ENCODE measurements at places on chromosomes 4 and X.
A peak's percentile ranks its signal among the peaks of the same experiment; 100 is the strongest.

GRCh38 chr4:4610672-4611071, 68.8 kb upstream of the STX18 start:
- no peak for DNase-seq

DNA sequence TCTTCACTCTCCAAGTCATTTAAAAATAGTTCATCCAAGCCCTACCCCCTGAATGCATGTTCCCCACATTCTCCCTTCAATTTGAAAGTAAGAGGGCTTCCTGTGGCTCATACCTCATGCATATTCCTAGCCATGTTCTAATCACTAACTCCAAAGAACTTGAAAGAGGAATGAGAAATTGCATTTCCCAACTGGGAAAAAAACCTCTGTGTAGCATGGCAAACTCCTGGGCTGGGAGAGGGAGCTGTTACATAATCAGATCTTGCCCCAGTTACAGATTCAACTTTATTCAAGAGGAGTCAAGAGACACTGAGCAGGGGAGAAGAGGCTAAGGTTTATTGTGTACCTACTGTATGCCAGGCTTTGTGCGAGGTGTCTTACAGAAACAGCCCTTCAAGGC, 90.2 kb downstream of the SLC2A9 start:
- no peak for DNase-seq

DNA sequence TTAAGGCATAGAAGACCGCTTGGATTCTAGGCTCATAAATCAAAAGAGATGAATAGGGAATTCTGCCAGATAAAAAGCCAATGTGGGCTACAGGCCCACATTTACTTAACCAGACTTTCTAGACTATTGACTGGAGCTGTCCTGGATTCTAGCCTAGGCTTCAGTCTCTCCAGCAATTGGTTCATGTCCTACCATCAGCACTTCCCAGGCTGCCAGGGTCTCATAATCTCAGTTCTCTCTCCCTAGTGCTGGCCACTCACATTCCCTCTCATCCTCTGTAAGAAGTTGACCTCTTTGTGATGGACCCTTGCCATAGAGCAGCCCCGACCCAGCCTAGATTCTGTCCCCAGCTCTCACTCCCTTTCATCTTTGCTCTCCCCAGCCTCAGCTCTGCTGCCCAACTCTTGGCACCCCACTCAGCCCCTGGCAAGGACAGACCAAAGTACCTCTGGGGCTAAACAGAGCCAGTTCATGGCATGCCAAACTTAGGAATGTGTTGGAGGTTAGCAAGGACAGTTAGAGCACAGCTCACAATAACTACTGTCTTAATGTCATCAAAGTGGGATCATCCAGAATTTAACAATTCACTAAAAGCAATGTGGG, 396.2 kb downstream of the INPP4B start:
- DNase-seq, result no peak

DNA sequence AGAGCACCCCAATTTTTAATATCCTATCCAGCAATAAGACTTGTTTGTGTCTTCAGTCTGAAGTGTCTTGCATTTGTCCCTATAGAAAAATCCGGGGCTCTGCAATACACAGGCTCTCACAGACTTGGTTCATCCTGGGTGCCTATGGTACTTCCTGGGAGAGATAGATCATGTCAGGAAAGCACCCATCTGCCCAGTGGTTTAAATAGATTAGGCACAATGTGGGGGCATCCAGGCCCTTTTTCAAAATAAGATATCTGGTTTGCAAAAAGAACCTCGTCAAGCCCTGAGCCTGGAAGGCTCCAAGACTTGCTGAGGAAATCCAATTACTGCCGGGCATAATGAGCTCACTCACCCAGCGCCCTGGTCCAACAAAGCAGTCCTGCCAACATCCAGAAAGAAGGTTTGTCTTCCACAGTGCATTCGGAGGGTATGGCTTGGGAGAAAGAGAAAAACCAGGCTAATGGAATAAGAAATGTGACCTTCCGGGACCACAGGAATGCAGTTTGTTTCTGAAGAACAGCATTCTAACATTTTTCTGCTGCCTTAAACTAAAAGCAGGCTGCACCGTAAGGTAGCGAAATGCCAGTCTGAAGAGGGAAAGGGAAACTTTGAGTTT, 11.6 kb downstream of the JAKMIP1 start:
- DNase-seq, result no peak

GRCh38 chr4:82090717-82091116, 283.1 kb downstream of the HNRNPD start:
- no peak for DNase-seq

DNA sequence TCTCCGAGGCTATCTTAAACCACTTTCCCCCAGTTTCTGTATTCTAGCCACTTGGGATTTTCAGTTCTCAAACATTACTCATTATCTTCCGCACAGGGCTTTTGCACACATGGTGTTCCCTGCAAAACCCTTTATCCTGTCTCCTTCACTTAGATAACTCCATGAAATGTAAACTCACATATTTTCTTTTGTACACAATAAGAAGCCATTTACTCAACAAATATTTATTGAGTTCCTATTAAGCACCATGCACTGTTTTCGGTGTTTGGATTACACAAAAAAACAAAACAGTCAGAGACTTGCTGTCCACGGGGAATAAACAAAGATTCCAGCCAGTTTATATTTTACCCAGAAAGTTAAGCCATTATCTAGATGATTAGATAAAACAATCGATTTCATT, 42.5 kb upstream of the UNC5C start:
- DNase-seq, result no peak

- no peak for DNase-seq
Measured at GRCh38 chr4:143404555-143404954, 67.9 kb downstream of the GAB1 start.

DNA sequence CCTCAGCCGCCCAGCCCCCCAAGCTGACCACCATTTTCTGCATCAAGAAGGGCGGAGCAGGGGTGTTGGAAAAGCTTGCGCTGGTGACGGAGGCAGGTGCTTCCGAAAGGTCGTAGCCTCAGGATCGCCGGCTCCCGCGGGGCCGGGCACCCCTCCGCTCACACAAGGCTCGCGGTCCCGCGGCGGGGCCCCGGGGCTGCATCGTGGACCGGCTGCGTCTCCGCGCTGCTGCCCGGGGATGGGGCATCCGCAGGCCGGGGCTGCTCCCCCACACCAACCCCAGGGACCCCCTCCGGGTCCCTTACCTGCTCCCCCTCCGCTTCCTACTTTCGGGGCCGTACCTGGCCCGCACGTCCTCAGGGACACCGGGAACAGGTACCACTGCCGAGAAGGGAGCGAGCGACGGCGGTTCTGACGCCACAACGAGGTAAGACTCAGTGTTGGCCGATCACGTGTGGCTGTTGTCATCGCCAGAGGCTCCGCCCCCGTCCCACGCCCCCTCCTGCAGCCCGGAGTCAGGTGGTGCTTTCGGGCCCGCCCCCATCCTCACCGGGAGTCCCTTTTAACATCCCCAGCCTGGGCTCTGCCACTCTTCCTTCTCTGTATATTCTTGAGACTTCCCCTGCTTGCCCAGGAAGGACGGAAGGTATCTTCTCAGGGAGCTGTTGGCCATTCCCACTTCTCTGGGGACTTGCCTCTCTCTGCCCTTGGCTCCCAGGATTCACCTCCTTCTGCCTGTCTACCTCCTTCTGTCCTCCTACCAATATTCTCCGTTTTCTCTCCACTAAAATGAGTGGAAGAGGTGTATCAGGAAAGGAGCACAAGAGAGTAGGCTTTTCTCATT, at the start of gene BEX2:
BEX2 (minus strand) TSS at position 436 of the 844 bp plus-strand sequence. CDS start 1,014 bp downstream, outside the sequence.
- peak; percentile 80 for DNase-seq

- peak; percentile 92 for DNase-seq
Measured at GRCh38 chrX:149504915-149505651, at the start of gene IDS. IDS (minus strand) TSS chrX:149505306; CDS start chrX:149505137, 169 bp downstream.

- no peak for DNase-seq
Measured at GRCh38 chrX:69015156-69015555, 150.1 kb downstream of the PJA1 start.

- no peak for DNase-seq
Measured at GRCh38 chrX:54093571-54093970, 49.3 kb upstream of the PHF8 start.

DNA sequence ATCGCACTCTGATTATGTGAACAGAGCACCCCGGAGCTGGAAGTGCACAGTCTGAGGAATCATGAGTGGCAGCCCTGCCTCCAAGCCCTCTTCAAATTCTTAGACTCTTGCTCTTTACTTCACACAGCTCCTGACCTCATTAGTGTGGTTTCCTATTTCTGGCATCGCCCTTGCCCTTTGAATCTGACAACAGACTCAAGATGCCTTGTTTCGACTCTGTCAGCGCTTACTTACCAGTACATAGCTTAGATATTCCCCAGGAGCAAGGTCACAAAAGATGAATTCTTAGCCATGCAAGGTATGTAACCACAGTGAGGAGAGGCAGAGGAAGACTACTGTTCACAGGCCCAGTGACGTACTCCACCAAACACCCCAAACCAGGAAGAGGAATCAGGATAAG, 167.2 kb downstream of the KDR start:
- no peak for DNase-seq

DNA sequence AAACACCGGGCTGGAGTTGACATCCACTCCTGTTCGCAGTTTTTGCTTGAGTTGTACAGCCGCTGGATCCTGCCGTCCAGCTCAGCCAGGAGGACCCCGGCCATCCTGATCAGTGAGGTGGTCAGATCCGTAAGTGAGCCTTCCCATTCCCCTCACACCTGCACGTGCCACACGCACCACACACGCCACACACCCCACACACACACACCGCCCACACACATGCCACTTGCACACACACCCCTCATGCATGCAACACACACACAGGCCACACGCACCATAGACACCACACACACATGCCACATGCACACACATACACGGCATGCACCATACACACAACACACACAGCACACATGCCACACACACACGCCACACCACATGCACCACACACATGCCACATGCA, 20.1 kb upstream of the MSANTD1 start:
- no peak for DNase-seq

DNA sequence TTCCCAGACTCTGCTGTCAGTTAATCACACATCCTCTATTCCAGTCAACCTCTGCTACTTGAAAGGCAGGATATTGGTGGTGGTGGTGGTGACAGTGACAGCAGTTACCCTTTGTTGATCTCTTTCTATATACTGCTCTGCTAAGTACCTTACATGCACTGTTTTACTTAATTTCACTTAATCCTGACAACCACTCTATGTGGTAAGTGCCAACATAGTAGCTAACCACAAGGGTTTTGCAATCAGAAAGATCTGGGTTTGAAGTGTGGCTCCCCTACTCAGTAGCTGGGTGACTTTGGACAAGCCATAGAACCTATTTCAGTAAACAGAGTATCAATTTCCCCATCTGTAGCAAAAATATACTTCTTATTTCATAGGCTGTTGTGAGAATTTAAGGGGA, 24.2 kb upstream of the F9 start:
- no peak for DNase-seq

All from BE2C (cell line).